Breast epithelium (tissue), 4 donors: ENCODE measurements at places on chromosomes 7 and 10. TPM values are rescaled to one million over a fixed set of nuclear protein-coding genes. Genes with fewer than 3 reads are reported as not detected.

GRCh38 chr10:137031-137430 is 1.8 kb downstream of the ZMYND11 start:
- no peak overlapping the region for H3K4me3 ChIP-seq
- H3K27ac ChIP-seq, result no peak overlapping the region
- no peaks in the 10 kb centered on the region for H3K27me3 ChIP-seq
- H3K36me3 ChIP-seq, result no peaks in the 10 kb centered on the region
- no peak for DNase-seq

- H3K36me3 ChIP-seq, result no peaks in the 10 kb centered on the region
- H3K27ac ChIP-seq, result no peak overlapping the region
- no peak for DNase-seq
- no peak overlapping the region for H3K4me3 ChIP-seq
These were observed 2.4 kb upstream of the LDB3 start for GRCh38 chr10:86665868-86666267.

GRCh38 chr7:54215424-54215823 is 326.8 kb upstream of the VSTM2A start:
- H3K4me1 ChIP-seq, result no peaks in the 10 kb centered on the region
- H3K4me3 ChIP-seq, result no peak overlapping the region
- H3K36me3 ChIP-seq, result no peaks in the 10 kb centered on the region
- DNase-seq, result no peak
- H3K27me3 ChIP-seq, result no peaks in the 10 kb centered on the region
- H3K27ac ChIP-seq, result no peak overlapping the region

GRCh38 chr7:4715410-4715776 is 33.3 kb downstream of the FOXK1 start:
- H3K4me1 ChIP-seq, result peaks cover 7% of the 10 kb centered on the region
- H3K27me3 ChIP-seq, result no peaks in the 10 kb centered on the region
- H3K4me3 ChIP-seq, result peak overlapping the region; percentile 34
- DNase-seq, result no peak
- peak overlapping the region; percentile 62 for H3K27ac ChIP-seq

DNA sequence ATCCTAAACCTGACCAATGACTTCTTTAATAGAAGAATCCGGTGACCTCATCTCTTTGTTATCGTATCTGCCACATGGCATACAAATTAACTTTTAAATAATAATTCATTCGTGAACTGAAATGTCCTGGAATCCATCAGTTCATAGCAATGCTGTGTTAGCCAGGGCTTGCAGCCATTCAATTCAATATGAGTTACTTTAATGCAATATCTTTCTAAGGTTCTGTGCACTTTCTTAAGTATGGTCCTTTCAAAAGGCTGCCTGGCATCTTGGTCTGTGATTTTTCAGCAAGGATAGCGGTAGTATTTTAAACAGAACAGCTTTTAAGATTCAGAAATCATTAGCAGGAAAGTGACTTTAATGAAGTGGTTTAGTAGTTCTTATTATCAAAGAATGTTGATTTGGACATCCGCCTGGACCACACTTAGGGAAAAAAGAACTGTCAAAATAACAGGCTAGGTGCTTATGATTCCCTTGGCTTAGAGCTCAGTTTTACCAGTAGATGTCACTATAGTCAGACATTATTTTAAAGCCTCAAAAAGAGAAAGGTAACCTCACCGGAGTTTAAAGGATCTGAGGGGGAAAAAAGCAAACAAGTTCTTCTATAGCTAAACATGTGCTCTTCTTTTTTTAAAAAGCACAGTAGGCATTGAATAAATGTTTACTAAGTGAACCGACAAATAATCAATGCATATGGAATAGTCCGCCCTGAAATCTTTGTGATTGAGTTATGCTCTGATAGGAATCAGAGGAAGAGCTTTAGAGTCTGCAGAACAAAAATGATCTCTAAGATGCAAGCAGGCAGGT is 22.7 kb downstream of the SLC35G1 start:
- peak overlapping the region; percentile 38 for H3K4me3 ChIP-seq
- no peaks in the 10 kb centered on the region for H3K4me1 ChIP-seq
- no peaks in the 10 kb centered on the region for H3K27me3 ChIP-seq
- no peaks in the 10 kb centered on the region for H3K36me3 ChIP-seq

Gene AVPI1
- 42.4 TPM for total RNA-seq

DNA sequence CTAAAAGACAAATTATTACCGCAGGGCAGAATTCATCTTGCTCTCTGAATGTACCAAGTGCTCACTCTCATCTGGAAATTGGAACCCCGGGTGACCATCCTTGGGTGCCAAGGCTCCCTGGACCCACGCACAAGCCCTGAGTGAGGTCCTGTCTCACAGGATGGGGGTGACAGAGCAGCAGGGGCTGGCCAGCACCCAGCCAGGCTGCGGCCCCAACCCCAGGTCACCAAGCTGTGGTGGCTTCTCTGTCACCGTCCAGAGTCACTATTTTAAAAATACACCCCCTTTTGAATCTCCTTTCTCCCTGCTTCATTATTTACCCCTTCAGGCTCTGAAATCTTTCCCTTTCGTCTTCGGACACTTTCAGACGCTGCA is 148.6 kb downstream of the PRKAG2 start:
- no peaks in the 10 kb centered on the region for H3K27me3 ChIP-seq
- H3K27ac ChIP-seq, result peak overlapping the region; percentile 74
- no peaks in the 10 kb centered on the region for H3K4me1 ChIP-seq
- H3K36me3 ChIP-seq, result no peaks in the 10 kb centered on the region
- no peak overlapping the region for H3K4me3 ChIP-seq

GRCh38 chr10:28014651-28015050 is 15.8 kb upstream of the ODAD2 start:
- H3K27me3 ChIP-seq, result no peaks in the 10 kb centered on the region
- no peak overlapping the region for H3K4me3 ChIP-seq
- no peak for DNase-seq
- no peaks in the 10 kb centered on the region for H3K4me1 ChIP-seq

- H3K36me3 ChIP-seq, result no peaks in the 10 kb centered on the region
- peak; percentile 40 for DNase-seq
- no peak overlapping the region for H3K27ac ChIP-seq
- no peaks in the 10 kb centered on the region for H3K4me1 ChIP-seq
These were observed 101.6 kb downstream of the CCSER2 start for GRCh38 chr10:84429926-84430520.

DNA sequence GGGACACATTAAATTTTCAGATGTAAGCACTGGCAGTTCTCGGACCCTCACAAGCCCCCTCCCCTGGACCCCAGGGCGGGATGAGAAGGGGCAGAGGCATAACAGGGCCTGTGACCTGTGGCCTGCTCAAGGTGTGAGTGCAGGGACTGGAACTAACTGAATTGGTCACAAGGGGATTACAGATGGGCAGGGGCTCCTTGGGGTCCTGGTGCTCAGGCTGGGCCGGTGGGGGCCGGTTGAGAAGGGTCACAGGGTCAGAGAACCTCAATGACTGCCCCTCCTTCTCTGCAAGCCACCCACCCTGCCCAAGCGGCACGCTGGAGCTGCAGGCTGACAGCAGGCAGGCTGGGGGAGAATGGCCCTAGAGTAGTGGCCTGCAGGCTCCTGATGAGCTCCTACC is 80.8 kb upstream of the PCBD1 start:
- no peak for DNase-seq
- no peak overlapping the region for H3K4me3 ChIP-seq
- no peaks in the 10 kb centered on the region for H3K27me3 ChIP-seq
- no peaks in the 10 kb centered on the region for H3K36me3 ChIP-seq
- no peak overlapping the region for H3K27ac ChIP-seq

Gene TMEM196
- not detected for total RNA-seq

DNA sequence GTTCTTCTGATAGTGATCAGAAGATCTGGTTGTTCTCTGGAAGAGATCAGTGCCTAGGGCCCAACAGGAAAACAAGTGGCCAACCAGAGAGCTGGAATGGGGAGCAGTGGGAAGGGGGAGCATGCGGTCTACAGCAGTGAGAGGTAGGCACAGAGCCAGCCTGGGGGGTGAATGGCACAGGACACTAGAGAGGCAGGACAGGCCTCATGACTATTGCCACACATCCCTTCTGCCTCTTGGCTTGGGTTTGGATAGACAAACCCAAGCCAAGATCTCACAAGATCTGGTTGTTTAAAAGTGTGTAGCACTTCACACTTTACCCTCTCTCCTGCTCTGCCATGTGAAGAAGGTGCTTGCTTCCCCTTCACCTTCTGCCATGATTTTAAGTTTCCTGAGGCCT is 224.4 kb downstream of the ARHGAP12 start:
- no peak overlapping the region for H3K27ac ChIP-seq
- no peak for DNase-seq
- no peaks in the 10 kb centered on the region for H3K36me3 ChIP-seq
- H3K4me3 ChIP-seq, result no peak overlapping the region
- no peaks in the 10 kb centered on the region for H3K27me3 ChIP-seq

Gene NPFFR1
- total RNA-seq, result not detected

DNA sequence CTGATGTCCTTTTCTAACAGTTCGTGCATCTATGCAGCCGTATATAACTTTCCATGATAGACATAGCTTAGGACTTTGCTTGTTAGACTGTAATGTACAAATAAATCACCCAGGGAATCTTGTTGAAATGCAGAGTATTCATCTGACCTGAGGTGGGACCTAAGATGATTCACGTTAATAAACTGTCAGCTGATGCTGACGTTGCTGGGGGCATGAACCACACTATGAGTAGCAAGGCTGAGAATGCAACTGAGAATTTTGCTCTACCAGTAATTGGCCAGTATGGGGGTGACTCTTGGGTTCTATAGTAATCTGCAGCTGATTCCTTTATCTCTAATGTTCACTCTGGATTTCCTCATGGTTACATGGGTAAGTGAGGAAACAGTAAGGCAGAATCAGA is 130.1 kb upstream of the MALRD1 start:
- H3K27me3 ChIP-seq, result no peaks in the 10 kb centered on the region
- H3K36me3 ChIP-seq, result no peaks in the 10 kb centered on the region
- no peak for DNase-seq
- H3K4me3 ChIP-seq, result no peak overlapping the region

Gene NSMCE4A
- total RNA-seq, result 120 TPM

DNA sequence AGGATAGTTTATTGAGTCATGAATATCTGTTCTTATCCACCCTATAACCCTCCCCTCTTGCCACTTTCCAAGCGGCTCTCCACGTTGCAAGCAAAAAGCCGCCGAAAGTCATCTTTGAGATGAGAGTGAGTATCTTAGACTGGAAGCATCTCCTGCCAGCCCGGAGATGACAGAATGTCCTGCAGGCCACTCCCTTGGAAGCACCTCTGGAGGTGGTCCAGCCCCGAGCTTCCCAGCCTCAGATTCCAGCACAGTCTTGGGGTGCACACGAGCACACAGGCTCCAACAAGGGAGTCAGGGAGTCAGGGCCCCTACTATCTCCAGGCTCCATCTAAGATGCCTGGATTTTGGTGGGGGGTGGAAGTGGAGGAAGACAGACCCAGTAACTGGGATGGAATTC is 5.5 kb upstream of the ELN start:
- H3K4me3 ChIP-seq, result no peak overlapping the region
- no peak overlapping the region for H3K27ac ChIP-seq
- peaks cover 17% of the 10 kb centered on the region for H3K4me1 ChIP-seq
- H3K36me3 ChIP-seq, result no peaks in the 10 kb centered on the region
- no peak for DNase-seq

DNA sequence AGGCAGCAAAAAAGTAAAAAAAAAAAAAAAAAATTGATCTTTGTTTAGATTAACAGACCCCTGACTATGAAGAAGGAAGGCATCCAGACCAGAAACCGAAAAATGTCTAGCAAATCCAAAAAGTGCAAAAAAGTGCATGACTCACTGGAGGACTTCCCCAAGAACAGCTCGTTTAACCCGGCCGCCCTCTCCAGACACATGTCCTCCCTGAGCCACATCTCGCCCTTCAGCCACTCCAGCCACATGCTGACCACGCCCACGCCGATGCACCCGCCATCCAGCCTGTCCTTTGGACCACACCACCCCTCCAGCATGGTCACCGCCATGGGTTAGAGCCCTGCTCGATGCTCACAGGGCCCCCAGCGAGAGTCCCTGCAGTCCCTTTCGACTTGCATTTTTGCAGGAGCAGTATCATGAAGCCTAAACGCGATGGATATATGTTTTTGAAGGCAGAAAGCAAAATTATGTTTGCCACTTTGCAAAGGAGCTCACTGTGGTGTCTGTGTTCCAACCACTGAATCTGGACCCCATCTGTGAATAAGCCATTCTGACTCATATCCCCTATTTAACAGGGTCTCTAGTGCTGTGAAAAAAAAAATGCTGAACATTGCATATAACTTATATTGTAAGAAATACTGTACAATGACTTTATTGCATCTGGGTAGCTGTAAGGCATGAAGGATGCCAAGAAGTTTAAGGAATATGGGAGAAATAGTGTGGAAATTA is 19.4 kb downstream of the GATA3 start:
- no peaks in the 10 kb centered on the region for H3K27me3 ChIP-seq
- no peak for DNase-seq
- no peaks in the 10 kb centered on the region for H3K4me1 ChIP-seq
- H3K27ac ChIP-seq, result no peak overlapping the region
- H3K4me3 ChIP-seq, result no peak overlapping the region

GRCh38 chr7:44432381-44432977 is 58.0 kb downstream of the NUDCD3 start:
- H3K4me1 ChIP-seq, result no peaks in the 10 kb centered on the region
- H3K27ac ChIP-seq, result no peak overlapping the region
- H3K4me3 ChIP-seq, result no peak overlapping the region
- no peaks in the 10 kb centered on the region for H3K36me3 ChIP-seq

Gene NKX2-3
- total RNA-seq, result not detected

Gene SPDYE6
- total RNA-seq, result not detected

- H3K36me3 ChIP-seq, result no peaks in the 10 kb centered on the region
- no peaks in the 10 kb centered on the region for H3K27me3 ChIP-seq
- no peak for DNase-seq
- no peak overlapping the region for H3K4me3 ChIP-seq
These were observed 156.7 kb downstream of the TWIST1 start for GRCh38 chr7:18960725-18961124.

Gene GJD4
- not detected for total RNA-seq

Gene MGAM2
- under 0.01 TPM for total RNA-seq

Gene GATA3
- 36.4 TPM for total RNA-seq

GRCh38 chr7:40199076-40199802 is 64.4 kb downstream of the SUGCT start:
- no peaks in the 10 kb centered on the region for H3K4me1 ChIP-seq
- DNase-seq, result no peak
- H3K27ac ChIP-seq, result no peak overlapping the region
- H3K4me3 ChIP-seq, result no peak overlapping the region

GRCh38 chr7:50652400-50653125 is 87.4 kb upstream of the DDC start:
- H3K27me3 ChIP-seq, result no peaks in the 10 kb centered on the region
- no peaks in the 10 kb centered on the region for H3K36me3 ChIP-seq
- no peak overlapping the region for H3K4me3 ChIP-seq
- H3K27ac ChIP-seq, result peak overlapping the region; percentile 45
- DNase-seq, result no peak
